Cardiac septum (tissue), 1 donor: ENCODE measurements at places on chromosomes 16 and 17.
A peak's percentile ranks its signal among the peaks of the same experiment; 100 is the strongest.

DNA sequence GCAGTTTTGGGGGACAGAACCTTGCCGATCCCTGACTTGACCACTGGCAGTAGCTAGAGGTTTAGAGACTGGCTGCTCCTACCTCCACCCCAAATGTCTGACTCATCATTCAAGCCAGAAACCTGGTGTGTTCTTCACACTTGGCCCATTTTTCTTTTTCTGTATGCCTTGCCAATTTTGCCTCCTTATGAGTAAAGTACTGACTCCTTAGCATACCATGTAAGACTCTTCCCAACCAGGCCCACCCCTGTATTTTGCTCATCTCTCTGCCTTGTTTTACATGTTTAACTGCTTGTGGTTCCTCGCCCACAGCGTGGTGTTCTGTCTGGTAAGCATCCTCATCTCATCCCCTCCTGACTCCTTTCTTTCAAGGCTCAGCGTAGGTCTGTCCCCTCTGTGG lies 37.9 kb downstream of the NUP88 start:
- no peak for DNase-seq

- DNase-seq = no peak
Measured at GRCh38 chr17:34669511-34669910, 90.1 kb downstream of the TMEM132E start.

- no peak for DNase-seq
Measured at GRCh38 chr16:46649588-46650253, 28.5 kb upstream of the SHCBP1 start.

GRCh38 chr16:75260851-75261589 lies 9.6 kb upstream of the BCAR1 start:
- DNase-seq = no peak

- DNase-seq = no peak
Measured at GRCh38 chr17:6257336-6257735, 177.6 kb downstream of the AIPL1 start.

DNA sequence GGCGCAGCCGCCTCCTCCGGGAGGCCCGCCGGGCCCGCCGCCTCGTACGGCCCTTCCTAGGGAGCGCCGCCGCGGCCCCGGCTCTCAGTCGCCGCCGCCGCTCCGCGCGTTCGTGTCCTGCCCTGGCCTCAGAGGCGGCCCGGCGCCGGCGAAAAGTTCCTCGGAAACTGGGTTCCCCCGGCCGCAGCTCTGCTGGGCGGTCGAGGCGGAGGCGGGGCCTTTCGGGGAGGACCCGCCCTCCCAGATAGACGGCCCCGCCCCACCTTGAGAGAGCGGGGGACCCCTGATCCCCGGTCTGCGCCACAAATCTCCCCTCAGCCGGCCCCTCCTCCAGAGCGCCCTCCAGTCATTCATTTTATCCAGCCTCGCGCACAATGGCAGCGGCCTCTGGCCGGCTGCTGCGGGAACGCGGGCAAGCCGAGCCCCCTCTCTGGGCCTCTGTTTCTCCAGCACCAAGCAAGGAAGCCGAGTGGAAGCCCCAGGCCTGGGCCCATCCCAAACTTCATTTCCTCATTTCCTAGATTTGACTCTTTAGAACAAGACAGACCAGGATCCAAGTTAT lies at the start of gene SREBF1:
Gene SREBF1 (minus strand): TSS at position 169 of the 562 bp plus-strand sequence. CDS start 169 bp downstream, outside the sequence.
- peak; percentile 85 for DNase-seq

GRCh38 chr16:89288577-89288844 lies 71.0 kb downstream of the ZNF778 start:
- DNase-seq = no peak

GRCh38 chr17:82414548-82415281 lies 3.4 kb upstream of the HEXD start:
- peak; percentile 85 for DNase-seq

- no peak for DNase-seq
Measured at GRCh38 chr17:48483471-48484131, 47.2 kb downstream of the HOXB1 start.

- no peak for DNase-seq
Measured at GRCh38 chr17:28598389-28598788, 436 bp downstream of the SPAG5 start.

DNA sequence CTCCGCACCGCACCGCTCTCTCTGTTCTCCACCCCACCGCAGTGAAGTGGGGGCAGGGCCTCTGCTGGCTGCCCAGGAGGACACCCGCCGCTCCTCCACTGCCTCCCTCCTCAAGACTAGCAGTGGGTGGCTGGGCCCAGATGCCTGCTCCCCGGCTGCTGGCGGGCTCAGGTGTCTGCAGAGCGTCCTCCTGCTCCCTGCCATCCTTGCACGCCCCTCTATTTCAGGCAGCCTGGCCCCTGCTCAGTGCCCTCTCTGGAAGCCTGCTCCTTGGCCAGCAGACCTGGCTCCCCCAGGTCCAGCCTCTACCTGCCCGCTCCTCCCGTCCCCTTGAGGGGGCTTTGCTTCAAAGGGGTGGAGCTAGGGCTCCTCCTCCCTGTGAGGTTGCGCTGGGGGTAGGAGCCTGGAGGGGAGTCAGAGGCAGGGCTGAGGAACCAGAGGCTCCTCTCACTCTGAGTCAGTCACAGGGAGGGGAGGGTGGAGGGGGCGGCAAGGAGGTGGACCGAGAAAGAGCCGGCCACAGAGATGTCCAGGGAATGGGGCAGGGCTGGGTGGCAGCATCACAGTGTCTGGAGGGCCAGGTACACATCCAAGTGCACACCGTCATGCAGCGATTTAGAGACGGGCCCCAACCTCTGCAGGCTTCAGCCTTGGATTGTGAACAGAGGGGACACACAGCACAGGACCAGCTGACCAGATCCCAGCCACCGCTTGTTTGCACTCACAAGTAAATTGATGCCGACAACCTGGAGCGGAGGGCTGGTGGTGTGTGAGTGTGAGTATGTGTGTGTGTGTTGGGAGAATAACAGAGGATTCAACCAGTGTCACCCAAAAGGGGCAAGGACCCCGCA lies 9.8 kb upstream of the TMEM92 start:
- peak; percentile 75 for DNase-seq

GRCh38 chr17:7236808-7237207 lies 2.4 kb downstream of the PHF23 start:
- DNase-seq = no peak

DNA sequence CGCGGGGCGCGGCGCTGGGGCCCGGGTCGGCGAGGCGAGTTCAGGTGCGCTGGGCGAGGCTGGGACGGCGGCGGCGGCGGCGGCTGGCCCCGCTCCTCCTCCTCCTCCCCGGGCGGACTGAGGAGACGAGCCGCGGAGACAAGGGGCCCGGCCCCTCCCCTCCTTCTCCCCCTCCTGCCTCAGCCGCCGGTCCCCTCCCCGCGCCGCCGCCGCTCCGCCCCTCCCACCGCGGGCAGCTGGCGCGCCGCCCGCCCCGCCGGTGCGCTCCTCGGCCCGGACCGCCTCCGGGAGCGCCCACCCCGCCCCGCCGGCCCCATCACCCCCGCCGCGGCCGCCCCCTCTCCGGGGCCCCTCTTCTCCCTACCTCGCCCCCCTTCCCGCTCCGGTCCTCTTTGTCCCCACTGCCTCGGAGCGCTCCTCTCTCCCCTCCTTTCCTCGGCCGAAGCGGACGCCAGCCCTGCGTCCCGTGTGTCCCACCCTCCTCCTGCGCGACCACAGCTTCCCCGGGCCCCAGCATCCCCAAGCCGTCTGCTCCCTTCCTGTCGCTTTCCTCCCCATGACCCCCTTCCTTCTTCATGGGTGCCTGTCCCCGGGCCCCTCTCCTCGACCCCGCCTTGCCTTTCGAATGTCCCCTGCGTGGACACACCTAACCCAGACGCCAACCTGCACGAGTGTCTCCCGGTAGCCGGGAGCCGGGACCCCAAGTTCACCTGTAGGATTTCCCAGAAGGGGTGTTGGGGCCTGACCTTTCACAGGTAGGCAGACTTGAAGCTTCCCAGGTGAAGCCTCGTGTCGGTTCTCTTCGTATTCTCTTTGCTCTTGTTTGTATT lies at the start of gene TOX3:
Gene TOX3 (minus strand): TSS at position 140 of the 830 bp plus-strand sequence. CDS start 420 bp downstream, outside the sequence.
- DNase-seq = no peak

DNA sequence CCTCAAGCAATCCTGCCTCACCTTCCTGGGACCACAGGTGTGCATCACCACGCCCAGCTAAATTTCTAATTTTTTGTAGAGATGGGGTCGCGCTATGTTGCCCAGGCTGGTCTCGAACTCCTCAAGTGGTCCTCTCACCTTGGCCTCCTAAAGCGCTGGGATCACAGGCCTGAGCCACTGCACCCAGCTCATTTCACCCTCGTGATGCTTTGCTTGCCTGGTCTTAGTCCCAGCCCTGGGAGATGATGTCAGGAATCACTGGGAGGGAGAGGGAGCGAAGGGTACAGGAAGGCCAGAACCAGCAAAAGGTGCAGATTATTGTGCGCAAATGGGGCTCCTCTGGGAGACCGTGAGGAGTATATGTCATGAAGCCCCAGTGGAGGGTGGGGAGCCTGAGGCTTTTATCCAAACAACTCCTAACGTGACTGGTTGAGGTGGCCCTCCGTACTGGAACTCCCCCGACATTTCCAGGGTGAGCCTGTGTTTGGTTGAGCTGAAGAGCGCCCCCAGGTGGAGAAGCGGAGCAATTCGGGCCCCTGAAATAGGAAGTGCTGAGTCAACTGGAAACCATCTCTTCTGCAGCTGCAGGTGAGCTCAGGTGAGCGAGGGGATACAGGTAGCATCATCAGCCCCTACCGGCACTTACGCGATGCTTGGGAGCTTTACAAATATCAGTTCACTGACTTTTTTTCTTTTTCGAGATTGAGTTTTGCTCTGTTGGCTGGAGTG lies 41.2 kb upstream of the HAPSTR1 start:
- DNase-seq = no peak

DNA sequence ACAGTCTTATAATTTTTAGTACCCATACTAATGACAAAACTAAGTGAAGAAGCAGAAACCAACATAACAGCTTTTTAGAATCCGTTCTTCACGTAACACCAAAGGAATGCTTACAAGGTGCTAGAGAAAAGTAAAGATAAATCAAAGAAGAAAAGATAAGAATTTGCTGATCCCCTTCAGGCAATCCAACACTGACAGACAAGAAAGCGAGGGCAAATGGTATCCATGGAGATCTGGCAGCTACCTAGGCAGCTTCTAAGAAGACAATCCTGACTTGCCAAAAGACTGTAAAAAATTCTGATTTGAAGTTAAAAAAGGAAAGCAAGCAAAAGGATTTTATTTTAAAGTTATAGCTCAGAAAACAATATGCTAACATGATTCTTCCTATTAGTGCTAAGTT lies 14.6 kb downstream of the BBS2 start:
- DNase-seq = no peak

DNA sequence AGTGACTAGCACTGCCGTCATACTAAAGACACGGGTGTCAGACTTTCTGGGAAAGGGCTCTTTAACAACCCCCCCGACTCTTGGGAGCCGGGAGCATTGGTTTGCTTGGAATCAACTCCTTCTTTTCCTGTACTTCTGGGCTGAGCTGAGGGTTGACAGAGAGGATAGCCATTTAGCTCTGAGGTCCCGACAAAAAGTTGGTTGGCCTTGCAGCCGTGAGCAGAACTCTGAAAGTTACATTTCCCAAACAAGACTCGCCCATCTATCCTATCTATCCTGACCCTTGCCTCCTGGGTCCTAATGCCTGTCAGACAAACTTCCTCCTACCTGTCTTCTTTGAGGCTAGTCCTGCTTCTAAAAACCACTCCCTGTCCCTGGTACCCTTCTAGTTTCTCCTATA lies 460.8 kb upstream of the TOM1L1 start:
- DNase-seq = no peak

DNA sequence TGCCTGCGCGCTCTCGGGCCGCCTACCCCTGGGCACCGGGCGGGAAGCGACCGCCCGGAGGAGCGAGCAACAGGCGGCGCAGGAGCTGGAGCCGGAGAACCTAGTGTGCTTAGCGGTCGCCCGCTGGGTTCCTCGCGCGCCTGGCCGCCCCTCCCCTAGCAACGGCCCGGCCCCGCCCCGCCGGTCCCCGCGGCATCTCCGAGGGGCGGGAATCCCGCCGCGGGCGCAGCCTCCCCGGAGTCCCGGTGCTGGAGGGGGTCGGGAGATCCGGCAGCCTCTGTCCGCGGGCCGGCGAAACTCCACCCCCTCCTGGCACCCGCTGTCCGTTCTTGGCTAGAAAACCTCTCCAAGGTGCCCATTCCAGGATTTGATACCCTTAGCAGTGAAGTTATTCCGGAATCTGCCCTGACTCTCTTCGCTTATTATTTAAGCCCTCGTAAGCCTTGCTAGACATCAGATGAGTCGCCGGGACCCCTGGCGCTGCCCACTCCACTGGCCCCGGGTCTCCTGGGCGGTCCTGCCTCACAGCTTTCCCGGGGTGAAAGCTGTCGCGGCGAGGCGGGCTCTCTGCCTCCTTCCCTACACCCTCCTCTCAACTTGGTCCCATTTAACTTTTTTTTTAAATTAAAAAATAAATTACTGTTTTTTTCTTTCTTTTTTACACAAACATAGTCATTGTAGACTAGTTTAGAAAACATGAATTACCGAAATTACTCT lies at the start of gene RPRML:
Gene RPRML (minus strand): TSS at position 107 of the 717 bp plus-strand sequence. CDS start 246 bp downstream, outside the sequence.
- DNase-seq = peak; percentile 41

DNA sequence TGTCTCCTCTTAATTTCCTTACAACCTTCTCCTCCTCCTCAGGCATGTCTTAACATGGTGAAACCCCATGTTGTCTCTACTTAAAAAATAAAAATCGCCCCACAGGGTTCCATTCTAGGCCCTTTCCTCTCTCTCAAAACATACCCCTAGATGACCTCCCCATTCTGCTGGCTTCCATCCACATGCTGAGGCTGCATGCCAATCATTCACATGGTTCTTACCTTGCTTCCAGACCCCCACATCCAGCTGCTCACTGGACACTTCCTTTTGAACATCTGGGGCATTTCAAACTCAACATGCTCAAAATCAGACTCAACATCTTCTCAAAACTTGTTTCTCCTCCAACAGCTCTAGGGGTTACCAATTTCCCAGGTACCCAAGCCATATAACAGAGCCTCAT lies 12.4 kb upstream of the CTCF start:
- no peak for DNase-seq

GRCh38 chr17:45438931-45439610 lies 6.4 kb upstream of the ARHGAP27 start:
- DNase-seq = peak; percentile 35

DNA sequence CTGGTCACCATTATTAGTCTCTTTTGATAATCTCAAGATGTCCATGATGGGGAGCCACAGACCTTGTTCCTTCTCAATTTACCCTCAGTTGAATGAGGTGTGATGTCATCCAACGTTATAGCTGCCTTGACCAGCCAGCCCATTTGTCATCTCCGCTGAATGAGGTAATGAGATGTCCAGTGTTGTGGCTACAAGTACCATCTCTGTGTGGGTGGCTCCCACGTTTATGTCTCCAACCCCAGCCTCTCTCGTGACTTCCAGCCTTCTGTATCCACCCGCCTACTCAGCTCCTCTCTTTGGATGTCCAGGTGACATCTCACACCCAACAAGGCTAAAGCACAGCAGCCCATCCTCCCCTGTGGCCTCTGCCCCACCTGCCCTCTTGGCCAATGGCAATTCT lies 18.2 kb downstream of the DNAH17 start:
- no peak for DNase-seq

- no peak for DNase-seq
Measured at GRCh38 chr17:48625495-48626244, 488 bp downstream of the HOXB9 start.

GRCh38 chr17:29723278-29724047 lies 100.8 kb upstream of the CORO6 start:
- no peak for DNase-seq
